ENCODE measurements at places on chromosomes 7 and 10.

DNA sequence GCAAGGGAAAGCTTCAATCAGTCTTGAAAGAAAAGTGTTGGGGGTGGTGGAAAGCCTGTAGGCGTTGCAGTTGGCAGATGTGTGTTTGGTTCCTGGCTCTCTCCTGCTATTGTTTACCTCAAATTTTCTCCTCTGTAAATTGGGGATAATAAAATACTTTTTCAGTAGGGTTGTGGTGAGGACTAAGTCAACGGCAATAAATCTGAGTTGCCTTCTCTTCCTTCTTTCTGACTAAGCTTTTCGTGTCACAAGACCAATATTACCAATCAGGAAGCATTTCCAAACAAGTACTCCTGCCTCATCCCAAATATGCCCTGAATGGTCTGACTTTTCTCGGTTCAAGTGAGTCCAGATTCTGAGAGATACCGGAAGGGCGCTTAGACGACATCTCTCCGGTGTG, 54.0 kb downstream of the CREB5 start:
- DNase-seq = no peak

GRCh38 chr10:11483201-11484148, 128.0 kb downstream of the USP6NL start:
- DNase-seq = peak; percentile 13

- peak; percentile 63 for DNase-seq
Observed at GRCh38 chr7:36967387-36967786, 243.1 kb upstream of the AOAH start.

GRCh38 chr7:92717993-92718716, 118.2 kb downstream of the CDK6 start:
- peak; percentile 72 for DNase-seq

DNA sequence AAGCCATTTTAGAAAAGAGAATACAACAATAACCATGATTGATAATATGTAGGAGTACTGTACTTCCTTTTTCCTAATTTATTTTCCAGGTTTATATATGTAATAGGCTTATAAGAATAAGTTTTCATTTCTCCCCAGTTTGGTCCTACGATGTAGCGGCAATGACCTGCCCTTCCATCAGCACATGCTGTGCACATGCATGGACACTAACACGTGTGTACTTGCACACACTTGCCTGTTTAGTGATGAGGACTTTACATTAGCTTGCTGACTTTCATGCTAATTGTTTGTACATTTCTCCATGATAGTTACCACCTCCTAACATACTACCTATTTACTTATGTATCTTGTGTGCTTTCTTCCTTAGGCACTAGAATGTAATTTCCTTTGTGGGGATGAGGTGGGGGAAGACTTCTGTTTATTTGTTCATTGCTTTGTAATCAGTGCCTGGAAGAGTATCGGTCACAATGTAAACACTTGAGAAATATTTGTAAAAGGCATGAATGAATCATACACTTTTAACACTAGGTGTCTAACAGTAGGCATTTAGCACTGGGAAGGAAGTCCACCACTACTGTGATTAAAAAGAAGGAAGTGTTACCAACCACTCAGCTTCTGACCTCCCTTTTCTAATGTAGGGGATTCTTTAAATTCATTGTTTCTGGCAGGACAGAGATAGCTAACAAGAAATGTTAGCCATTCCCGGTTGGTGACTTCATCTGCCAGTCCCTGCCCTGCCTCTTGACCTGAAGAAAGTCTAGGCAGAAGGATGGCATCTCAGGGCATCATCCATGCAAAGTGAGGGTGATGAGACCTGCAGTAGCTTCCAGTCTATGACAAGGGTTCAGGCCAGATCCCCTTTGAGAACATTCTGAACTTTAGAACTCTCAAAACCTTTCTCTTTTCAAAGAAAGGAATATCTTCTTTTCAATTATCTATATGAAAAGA, 120.2 kb upstream of the RAB18 start:
- no peak for DNase-seq

- no peak for DNase-seq
Observed at GRCh38 chr10:34492081-34492480, 323.0 kb downstream of the PARD3 start.

- DNase-seq = peak; percentile 51
Observed at GRCh38 chr10:110221044-110221720, 13.8 kb downstream of the MXI1 start.

GRCh38 chr7:108592646-108593201, 23.1 kb downstream of the DNAJB9 start:
- DNase-seq = no peak

- DNase-seq = no peak
Observed at GRCh38 chr7:64666663-64667050, 724 bp downstream of the ZNF107 start.

DNA sequence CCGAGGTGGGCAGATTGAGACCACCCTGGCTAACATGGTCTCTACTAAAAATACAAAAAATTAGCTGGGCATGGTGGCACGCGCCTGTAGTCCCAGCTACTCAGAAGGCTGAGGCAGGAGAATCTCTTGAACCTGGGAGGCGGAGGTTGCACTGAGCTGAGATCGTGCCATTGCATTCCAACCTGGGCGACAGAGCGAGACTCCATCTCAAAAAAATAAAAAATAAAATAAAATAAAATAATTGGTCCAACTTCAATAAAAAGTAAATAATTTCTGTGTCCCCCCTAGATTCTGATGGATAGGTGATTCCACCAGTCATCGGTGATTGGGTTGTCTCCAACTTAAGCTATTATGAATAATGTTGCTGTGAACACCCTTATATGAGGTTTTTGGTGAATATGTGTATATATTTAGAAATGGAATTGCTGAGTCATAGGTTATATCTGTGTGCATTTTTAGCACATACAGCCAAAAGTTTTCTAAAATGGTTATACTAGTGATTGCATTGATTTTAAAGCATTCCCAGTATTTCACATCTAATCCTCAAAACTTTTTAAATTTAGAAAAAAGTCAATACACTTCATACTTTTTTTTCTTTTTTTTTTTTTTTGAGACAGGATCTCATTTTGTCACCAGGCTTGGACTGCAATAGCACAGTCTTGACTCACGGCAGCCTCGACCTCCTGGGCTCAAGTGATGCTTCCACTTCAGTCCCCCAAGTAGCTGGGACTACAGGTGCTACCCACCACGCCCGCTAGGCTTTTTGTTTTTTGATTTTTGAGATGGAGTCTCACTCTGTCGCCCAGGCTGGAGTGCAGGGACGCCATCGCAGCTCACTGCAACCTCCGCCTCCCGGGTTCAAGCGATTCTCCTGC, 13.7 kb upstream of the SRPK2 start:
- DNase-seq = peak; percentile 23

- DNase-seq = no peak
Observed at GRCh38 chr10:68172324-68172723, 59.6 kb downstream of the ATOH7 start.

DNA sequence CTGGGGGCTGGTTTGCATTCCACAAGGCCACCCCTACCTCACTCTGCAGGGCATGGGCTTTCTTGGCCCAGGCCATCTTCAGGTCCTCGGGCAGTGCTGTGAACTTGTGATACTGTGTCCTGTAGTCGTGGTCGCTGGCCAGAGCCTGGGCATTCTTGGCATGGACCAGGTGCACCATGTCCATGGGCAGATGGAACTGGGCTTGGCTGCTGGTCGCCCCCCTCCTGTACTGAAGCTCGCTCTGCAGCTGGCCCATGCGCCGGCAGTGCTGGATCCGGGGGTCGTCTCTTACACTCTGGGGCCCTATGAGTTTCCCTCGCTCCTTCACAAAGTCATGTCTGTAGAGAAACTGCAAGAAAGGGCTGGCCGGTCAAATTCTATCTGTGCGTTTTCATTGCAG, 51.7 kb downstream of the HABP2 start:
- DNase-seq = no peak

DNA sequence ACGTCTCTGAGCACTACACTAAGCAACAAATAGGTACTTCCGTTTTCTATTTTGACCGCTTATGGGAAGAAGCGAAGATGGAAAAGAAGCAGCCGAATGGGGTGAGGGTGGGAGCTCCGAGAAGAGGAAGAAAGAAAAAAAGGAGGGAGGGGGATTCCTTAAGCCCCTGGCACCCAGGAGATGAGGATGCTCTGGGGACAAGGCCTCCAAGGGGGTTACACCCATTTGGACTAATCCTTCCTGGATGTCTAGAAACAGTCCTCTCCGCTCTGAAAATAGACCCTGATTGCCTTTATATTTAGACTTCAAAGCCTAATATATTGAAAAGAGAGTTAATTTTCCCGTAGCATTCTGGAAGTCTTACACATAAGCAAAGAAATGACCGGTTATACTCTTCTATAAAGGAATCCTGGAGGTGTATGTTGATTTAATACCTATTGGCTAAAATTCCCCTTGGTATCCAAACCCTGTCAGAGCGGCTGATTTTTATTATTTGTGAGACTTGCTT, 676 bp upstream of the HTR7 start:
- no peak for DNase-seq
